ENCODE measurements at places on chromosomes 4 and X. TPM values are rescaled to one million over a fixed set of nuclear protein-coding genes. Genes with fewer than 3 reads are reported as not detected.

DNA sequence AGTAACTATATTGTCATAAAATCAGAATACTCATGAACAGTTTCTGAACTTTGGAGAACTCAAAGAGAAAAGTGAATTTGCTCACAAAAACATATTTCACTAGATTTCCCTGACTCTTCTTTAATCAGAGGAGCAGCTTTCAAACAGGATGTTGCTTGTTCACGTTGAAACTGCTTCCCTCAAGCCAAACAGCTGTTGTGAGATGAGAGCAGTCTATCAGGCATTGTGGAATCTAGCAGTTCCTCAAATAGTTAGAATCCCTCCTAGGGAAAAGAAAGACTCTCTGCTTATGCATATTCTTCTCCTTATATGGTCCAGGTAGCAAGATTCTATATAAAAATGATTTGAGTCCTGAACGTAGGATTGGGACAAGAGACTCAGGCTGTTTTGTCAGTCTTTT, 1012.1 kb downstream of the FAM133A start:
- DNase-seq: no peak
- H3K36me3 ChIP-seq: no peaks in the 10 kb centered on the region
- no peaks in the 10 kb centered on the region for H3K4me1 ChIP-seq
- H3K27me3 ChIP-seq: no peaks in the 10 kb centered on the region

GRCh38 chr4:48594180-48594579, 104.1 kb downstream of the ZAR1 start:
- H3K4me1 ChIP-seq: peaks cover 4% of the 10 kb centered on the region
- peaks cover 35% of the 10 kb centered on the region for H3K36me3 ChIP-seq
- no peak for DNase-seq
- H3K27me3 ChIP-seq: no peaks in the 10 kb centered on the region
- no peak overlapping the region for H3K4me3 ChIP-seq

TRPC3 gene
- 0.85 TPM for total RNA-seq

SPATA18 gene
- 0.73 TPM for total RNA-seq

TCEAL7 gene
- not detected for total RNA-seq

- H3K27me3 ChIP-seq: no peaks in the 10 kb centered on the region
- no peak overlapping the region for H3K4me3 ChIP-seq
- no peak for DNase-seq
- no peak overlapping the region for H3K27ac ChIP-seq
- no peaks in the 10 kb centered on the region for H3K36me3 ChIP-seq
These were observed 173.9 kb upstream of the VCX3A start for GRCh38 chrX:6708676-6709380.

GRCh38 chr4:78870056-78870455, 69.2 kb downstream of the PAQR3 start:
- H3K36me3 ChIP-seq: peaks cover 26% of the 10 kb centered on the region
- no peak overlapping the region for H3K27ac ChIP-seq
- H3K27me3 ChIP-seq: no peaks in the 10 kb centered on the region
- no peaks in the 10 kb centered on the region for H3K4me1 ChIP-seq
- no peak for DNase-seq
- no peak overlapping the region for H3K4me3 ChIP-seq

MAGEA9B gene
- total RNA-seq: not detected

DNA sequence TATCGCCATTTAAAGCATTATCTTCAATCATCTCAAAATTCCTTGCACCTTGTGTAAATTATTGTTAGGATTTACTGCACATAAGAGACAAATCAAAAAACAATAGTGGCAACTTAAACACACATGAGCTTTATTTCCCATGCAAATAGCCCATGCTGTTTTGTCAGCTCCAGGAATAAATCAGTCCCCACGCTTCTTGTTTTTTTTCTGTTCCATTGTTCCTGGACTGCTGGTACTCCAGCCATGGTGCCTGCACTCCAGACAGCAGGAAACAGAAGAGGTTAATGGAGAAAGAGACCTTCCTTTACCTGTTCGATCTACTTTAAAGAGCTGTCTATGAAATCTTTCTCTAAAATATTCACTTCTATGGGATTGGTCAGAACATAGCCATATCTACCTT, 1515.7 kb upstream of the TENM3 start:
- no peaks in the 10 kb centered on the region for H3K36me3 ChIP-seq
- no peak for DNase-seq
- no peaks in the 10 kb centered on the region for H3K4me1 ChIP-seq
- H3K4me3 ChIP-seq: no peak overlapping the region
- no peak overlapping the region for H3K27ac ChIP-seq

DNA sequence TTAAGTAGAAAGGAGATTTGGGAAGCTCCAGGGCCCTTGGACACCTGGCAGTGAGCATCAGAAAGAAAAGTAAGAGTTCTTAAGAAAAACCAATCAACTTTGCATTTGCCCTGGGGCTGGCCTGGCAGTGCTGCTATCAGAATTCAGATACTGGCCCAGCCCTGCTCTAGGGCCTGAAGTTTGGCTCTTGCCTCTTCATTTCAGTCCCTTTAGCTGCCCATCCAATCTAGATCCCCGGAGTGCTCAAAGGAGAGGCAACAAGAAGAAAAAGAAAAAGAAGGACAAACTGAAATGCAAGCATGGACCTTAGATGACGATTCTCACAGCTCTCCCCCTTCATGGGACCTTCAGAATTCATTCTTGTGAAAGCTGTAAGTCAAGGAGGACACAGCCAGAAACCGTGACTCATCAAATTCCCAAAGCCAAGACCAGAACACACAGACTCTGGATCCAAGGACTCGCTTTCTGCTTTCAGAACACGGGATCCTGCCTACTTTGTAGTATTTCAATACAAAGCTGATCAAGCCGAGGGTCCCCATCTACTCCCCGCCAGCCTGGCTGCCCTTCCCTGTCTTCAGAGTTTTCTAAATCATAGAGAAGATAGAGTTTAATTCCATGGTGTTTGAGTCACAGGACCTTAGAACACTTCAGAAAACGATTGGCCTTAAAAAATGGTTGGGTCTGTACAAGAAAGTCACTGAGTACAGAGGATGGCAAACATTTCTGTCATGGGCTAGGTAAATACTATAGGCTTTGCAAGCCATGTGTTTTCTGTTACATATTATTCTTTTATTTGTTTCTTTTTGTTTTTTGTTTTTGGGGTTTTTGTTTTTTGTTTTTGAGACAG, 103.7 kb downstream of the RBM47 start:
- no peak for DNase-seq
- H3K4me3 ChIP-seq: no peak overlapping the region
- no peaks in the 10 kb centered on the region for H3K27me3 ChIP-seq
- H3K36me3 ChIP-seq: no peaks in the 10 kb centered on the region
- no peaks in the 10 kb centered on the region for H3K4me1 ChIP-seq

GRCh38 chrX:2325076-2325784, 175.5 kb downstream of the DHRSX start:
- peak overlapping the region; percentile 57 for H3K27ac ChIP-seq
- peak overlapping the region; percentile 56 for H3K4me3 ChIP-seq
- peak; percentile 7 for DNase-seq
- H3K36me3 ChIP-seq: peaks cover 7% of the 10 kb centered on the region

ASB9 gene
- total RNA-seq: 0.67 TPM

OGT gene
- total RNA-seq: 345 TPM

GRCh38 chrX:73758250-73758649, 195.3 kb downstream of the CHIC1 start:
- no peaks in the 10 kb centered on the region for H3K4me1 ChIP-seq
- DNase-seq: no peak
- H3K4me3 ChIP-seq: no peak overlapping the region
- H3K27ac ChIP-seq: no peak overlapping the region
- no peaks in the 10 kb centered on the region for H3K36me3 ChIP-seq

GRCh38 chr4:147336252-147336651, 144.6 kb upstream of the EDNRA start:
- no peaks in the 10 kb centered on the region for H3K36me3 ChIP-seq
- DNase-seq: no peak
- no peak overlapping the region for H3K27ac ChIP-seq
- no peaks in the 10 kb centered on the region for H3K4me1 ChIP-seq

GPR173 gene
- not detected for total RNA-seq

OTUD5 gene
- total RNA-seq: 54.1 TPM

GRCh38 chr4:1094336-1094690, 19.1 kb downstream of the RNF212 start:
- DNase-seq: no peak
- H3K36me3 ChIP-seq: no peaks in the 10 kb centered on the region
- H3K4me1 ChIP-seq: no peaks in the 10 kb centered on the region
- H3K4me3 ChIP-seq: no peak overlapping the region

ZNF157 gene
- 0.40 TPM for total RNA-seq

DNA sequence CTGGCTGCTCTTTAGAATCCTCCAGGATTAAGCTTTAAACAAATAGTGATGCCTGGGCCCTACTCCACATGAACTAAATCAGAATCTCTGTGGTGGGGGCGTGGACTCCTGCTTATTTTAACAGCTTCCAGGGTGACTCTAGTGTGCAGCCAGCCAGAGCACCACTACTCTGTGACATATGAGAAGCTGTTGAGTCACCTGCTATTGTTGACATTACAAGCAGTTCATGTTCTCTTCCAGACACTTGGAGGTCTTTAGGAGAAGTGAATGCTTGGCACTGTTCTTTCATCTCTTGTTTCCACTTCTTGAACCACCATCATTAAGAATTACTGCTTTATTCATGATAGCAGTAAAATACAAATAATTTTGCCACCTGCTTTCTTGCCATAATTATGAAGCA, 426 bp upstream of the C4orf51 start:
- H3K4me3 ChIP-seq: no peak overlapping the region
- no peak overlapping the region for H3K27ac ChIP-seq
- peaks cover 8% of the 10 kb centered on the region for H3K27me3 ChIP-seq
- no peaks in the 10 kb centered on the region for H3K36me3 ChIP-seq

CT55 gene
- not detected for total RNA-seq

HS3ST1 gene
- total RNA-seq: not detected

GRCh38 chr4:8019396-8020365, 80.0 kb upstream of the AFAP1 start:
- no peak overlapping the region for H3K27ac ChIP-seq
- DNase-seq: no peak
- H3K36me3 ChIP-seq: no peaks in the 10 kb centered on the region
- no peak overlapping the region for H3K4me3 ChIP-seq
- peaks cover 2% of the 10 kb centered on the region for H3K4me1 ChIP-seq

MAOB gene
- total RNA-seq: not detected

DNA sequence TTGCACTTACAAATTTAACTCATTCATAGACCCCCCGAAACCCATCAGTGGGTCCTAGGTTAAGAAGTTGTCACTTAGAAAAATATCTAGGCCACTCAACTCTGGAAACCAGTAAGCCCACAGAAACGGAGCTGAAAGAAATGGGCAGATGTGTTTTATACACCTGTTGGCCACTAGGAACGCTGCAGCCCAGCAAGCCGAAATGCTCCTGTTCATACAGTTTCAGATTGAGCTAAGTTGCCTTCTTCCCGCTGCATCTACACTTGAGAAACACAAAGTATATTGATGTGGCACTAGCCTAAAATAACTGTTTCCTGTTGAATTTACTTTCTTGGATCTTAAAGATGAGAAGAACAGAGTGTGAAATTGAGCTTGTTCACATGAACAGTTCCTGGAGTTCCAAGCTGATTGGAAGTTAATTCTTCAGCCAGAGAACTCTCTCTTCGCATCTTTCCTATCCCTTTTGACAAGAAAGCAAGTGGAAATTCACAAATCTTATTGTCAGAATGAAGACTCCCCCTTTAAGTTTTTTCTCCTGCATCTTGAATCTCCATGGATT, 174.1 kb downstream of the RBMX2 start:
- no peak overlapping the region for H3K27ac ChIP-seq
- no peaks in the 10 kb centered on the region for H3K36me3 ChIP-seq
- no peaks in the 10 kb centered on the region for H3K27me3 ChIP-seq
- H3K4me1 ChIP-seq: no peaks in the 10 kb centered on the region
- no peak overlapping the region for H3K4me3 ChIP-seq

GRCh38 chr4:107824350-107825071, at the start of gene SGMS2:
SGMS2 (plus strand) TSS chr4:107824932; CDS start chr4:107895554, 70,622 bp downstream.
- peaks cover 5% of the 10 kb centered on the region for H3K4me1 ChIP-seq
- H3K27ac ChIP-seq: peak within 1 kb of the TSS; percentile 65
- H3K27me3 ChIP-seq: peaks cover 55% of the 10 kb centered on the region
- H3K4me3 ChIP-seq: peak within 1 kb of the TSS; percentile 82
- H3K36me3 ChIP-seq: no peaks in the 10 kb centered on the region

MAGEH1 gene
- total RNA-seq: 18.7 TPM

DNA sequence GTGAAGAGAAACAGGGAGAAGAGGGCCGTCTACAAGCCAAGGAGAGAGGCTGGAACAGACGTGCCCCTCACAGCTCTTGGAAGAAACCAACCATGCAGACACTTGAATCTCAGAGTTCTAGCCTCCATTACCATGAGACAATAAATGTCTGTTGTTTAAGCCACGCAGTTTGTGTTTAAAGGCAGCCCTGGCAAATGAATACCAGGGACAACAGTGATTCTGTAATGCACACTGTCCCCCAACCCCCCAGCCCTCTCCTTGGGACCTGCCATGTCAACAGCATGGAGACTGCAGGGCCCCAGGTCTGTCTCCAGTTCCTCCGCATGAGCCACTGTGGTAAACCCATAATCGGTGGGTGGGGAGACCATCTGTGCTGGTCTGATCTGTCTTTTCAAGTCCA, 348.0 kb upstream of the KLF3 start:
- peaks cover 69% of the 10 kb centered on the region for H3K4me1 ChIP-seq
- no peak overlapping the region for H3K27ac ChIP-seq
- DNase-seq: no peak
- no peak overlapping the region for H3K4me3 ChIP-seq
- H3K36me3 ChIP-seq: peaks cover 16% of the 10 kb centered on the region
- peaks cover 7% of the 10 kb centered on the region for H3K27me3 ChIP-seq

DNA sequence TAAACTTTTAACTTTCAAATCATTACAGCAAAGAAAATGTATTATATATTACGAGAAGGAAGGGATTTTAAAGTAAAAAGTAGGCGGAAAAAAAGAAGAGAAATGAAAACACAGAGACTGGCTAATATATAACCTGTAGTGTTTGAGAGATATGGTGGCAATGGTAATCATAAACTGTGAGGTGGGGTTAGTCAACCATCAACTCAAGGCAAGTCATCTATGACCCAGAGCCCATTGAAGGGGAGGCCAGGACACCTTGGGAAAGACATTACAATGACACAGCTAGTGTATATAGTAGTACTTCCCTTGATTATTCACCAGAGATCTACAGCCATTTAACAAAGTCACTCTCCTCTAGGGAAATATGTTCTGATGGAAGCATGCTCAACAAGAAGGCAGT, 423.9 kb upstream of the PITX2 start:
- H3K4me1 ChIP-seq: no peaks in the 10 kb centered on the region
- no peaks in the 10 kb centered on the region for H3K36me3 ChIP-seq
- no peak for DNase-seq
- H3K27me3 ChIP-seq: no peaks in the 10 kb centered on the region

PHOX2B gene
- not detected for total RNA-seq

DNA sequence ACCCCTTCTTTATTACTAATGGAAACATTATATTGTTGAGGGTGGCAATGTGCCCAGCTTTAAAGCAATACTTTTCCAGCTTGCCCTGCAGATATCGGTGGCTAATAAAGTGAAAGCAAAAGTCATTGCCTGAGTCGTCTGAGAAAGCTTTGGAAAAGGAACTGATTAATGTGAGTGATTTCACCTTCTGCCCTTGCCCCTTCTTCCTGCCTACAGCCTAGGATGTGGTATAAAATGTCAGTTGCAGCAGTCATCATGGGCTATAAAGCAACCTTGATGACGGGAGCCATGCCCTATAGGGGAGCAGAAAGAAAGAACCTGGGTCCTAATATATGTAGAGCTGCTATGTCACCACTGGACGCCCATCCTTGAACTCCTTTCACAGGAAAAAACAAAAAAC, 132.4 kb upstream of the USP9X start:
- peak overlapping the region; percentile 85 for H3K27ac ChIP-seq
- H3K4me1 ChIP-seq: peaks cover 20% of the 10 kb centered on the region
- H3K36me3 ChIP-seq: peaks cover 4% of the 10 kb centered on the region
- no peaks in the 10 kb centered on the region for H3K27me3 ChIP-seq

Data from activated CD4-positive, alpha-beta T cell treated with anti-CD3 and anti-CD28 coated beads, Interleukin-2, amount 10 ng/mL, durations not matched to agents 7 days and 5 days (primary cell).